ENCODE measurements at places on chromosomes 12 and 14.
A peak's percentile ranks its signal among the peaks of the same experiment; 100 is the strongest.

DNA sequence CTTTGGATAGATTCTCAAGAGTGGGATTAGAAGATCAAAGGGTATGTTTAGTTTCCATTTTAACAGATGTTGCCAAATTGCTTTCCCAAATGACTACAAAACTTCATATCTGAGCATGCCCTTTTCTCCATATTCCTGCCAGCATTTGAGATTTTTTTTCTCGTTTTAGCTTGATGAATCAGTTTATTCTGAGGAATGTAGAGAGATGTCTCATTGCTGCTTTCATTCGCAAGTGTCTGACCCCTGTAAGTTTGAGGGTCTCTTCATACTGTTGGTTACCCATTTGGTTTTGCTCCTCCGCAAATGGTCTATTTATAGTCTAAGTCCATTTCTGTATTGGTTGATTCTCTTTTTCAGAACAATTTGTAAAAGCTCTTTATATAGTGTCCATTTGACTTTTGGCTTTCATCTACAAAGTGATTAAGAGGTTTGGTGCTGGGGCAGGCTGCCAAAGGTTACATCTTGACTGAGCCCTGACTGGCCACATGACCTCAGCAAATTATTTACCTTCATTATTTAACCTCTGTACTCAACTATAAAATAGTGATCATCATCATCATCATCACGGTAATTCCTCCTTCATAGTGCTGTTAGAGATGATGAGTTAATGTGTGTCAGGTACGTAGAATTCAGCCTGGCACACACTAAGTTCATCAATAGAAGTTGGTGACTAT, 33.6 kb downstream of the HCAR2 start:
- DNase-seq = peak; percentile 33

GRCh38 chr14:95413289-95414215, 93.8 kb upstream of the CLMN start:
- DNase-seq = no peak

GRCh38 chr12:66117242-66117641, 13.3 kb downstream of the LLPH start:
- DNase-seq = no peak

DNA sequence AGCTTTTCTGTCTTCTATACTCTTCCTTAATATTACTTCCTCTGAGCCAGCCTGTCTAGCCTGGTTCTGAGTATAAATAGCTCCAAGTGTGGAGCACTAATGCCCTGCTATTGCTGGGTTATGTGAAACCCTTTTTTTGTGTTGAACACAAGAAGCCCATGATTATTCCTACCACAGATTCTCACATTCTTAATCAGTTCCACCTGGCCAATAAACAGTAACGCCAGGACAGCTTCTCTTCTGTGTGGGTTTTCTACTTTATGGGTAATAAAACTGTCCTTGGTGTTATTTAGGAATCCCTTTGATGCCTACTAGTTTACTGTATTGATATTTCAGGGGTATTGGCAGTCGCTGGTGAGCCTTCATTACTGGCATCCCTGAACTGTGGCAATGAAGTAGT, 48.9 kb upstream of the LRIG3 start:
- peak; percentile 17 for DNase-seq

- DNase-seq = no peak
Measured at GRCh38 chr12:105946493-105946901, 192.3 kb downstream of the NUAK1 start.

- DNase-seq = no peak
Measured at GRCh38 chr12:79933532-79934264, 1.2 kb downstream of the PPP1R12A start.

DNA sequence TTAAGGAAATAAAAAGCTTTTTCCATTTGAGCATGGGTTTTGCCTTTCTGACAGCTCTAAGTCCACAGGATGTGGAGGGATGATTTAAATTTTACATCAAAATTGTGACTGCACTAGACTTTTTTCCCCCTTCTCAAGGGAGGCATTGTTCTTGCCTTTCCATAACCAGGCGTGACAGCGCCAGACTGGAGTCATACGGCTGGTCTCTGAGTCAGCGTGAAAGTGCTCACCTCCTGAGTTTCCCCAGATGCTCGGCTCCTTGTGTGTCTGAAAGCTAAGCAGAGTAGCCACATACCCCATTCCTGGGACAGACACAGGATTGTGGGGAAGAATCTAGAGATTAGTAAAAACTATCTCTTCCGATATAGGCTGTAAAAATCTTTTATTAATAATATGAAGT, 43.1 kb downstream of the SOX5 start:
- DNase-seq = no peak

DNA sequence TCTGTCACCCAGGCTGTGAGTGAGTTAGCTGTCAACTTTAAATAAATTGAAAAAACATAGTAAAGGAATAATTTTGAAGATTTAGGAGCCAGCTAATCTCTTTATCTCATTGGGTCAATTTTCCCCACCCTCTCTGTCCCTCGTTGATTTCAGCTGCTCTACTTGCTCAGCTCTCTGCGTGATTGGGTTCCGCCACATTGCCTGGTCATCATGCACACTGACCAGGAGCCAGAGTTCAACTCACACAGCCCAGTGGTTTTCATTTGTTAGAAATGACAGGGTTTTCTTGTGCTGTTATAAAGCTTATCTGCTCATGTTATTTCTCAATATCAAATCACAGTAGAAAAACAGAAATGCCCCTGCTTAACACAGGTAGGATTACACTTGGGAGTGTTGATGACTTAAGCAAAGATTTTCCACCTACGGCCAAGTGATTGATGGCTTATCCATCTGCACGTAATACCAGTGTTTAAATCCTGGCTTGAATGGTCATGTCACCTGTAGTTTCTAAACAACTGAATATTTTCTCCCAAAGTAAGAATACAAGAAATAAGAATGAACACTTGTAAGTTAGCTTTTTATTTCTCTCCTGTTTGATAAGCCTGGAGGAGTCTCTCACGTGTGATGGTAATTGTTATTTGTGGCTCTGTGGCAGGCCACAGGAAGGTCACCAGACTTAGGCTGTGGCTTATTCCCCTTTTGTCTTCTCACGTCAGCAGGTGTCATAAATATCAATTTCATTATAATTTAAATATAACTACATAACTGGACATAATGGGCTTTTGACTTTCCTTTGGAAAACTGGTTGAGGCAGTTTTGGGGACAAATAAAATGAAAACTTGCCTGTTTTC, 367.2 kb upstream of the DDHD1 start:
- DNase-seq = no peak

DNA sequence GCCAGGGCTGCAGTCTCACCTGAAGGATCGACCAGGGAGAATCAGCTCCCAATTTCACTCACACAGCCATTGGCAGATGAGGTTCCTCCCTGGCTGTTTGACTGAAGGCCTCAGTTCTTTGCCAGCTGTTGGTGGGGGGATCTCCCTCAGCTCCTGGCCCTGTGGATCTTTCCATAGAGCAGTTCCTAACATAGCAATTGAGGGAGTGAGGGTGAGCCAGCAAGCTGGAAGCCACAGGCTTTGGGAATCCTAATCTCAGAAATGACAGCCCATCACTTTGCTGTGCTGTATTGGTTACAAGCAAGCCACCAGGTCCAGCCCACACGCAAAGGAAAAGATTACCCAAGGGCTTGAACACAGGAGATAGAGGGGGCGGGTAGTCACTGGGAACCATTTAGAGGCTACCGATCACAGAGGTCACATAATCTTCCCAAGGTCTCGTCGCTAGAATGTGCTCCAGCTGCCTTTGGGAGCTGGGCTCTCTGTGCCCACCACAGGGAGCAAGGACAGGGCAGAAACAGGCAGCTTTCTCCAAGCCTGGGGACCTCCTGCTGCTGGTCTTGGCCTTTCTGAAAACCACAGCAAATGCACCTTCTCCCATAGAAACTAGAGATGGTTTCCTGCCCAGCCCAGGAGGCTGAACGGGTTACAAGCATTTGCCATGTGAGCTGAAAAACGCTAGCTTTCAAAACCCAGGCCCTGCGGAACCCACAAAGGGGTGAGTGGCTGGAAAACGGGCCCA, 4.6 kb upstream of the OTUB2 start:
- DNase-seq = no peak

GRCh38 chr14:59705866-59706265, 129.3 kb upstream of the CCDC175 start:
- DNase-seq = no peak

DNA sequence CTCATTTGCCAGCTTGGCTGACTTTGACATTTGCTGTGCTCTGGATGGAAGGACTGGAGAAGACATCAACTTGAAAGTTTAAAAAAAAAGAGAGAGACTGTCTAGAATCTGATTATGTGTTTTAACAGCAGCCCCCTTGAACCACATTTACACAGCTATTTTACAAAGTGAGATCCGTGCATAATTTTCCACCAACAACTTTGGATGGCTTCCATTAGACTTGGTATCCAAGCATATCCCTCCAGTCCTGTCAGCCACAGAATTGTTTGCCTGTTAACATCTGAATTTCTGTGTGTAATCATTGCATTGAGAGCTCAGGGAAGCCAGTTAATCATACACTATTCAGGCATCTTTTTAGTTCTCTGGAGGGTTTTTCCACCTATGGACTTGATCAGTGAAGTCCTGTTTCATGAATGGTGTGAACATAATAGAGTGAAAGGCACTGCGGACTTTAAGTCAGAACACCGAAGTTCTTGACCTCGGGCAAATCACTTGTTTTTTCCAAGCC, 93.7 kb downstream of the SAMD4A start:
- DNase-seq = no peak

DNA sequence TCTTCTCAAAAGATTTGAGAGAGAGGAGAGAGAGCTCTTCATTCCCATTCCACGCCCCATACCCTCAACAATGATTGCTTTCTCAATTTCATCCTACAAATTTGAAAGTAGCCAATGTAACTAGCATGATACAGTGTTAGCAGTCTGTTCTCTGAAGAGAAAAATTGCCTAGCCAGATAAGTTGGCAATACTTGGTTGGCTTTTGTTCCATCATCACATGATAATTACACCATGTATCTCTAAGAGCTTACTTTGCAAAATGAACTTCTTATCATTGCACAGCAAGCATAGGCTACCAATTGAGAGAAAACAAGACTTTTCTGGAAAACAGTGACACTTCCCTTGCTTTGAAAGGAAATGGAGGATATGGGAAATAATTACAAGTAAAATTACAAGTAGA, 68.9 kb downstream of the FSCB start:
- no peak for DNase-seq

DNA sequence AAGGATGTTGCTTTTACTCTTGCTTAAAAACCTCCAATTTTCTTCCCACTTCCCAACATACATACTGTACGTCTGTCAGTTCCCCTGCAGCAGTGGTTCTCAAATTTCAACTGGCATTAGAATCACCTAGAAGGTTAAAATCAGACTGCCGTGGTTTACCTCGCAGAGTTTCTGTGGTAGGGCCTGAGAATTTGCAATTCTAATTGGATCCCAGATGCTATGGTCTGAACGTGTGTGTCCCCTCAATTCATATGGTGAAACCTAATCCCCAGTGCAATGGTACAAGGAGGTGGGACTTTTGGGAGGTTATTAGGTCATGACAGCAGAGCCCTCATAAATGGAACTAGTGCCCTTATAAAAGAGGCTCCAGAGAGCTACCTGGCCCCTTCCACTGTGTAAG, 226.9 kb downstream of the CRADD start:
- no peak for DNase-seq

GRCh38 chr14:85306024-85306423, 223.9 kb upstream of the FLRT2 start:
- no peak for DNase-seq

DNA sequence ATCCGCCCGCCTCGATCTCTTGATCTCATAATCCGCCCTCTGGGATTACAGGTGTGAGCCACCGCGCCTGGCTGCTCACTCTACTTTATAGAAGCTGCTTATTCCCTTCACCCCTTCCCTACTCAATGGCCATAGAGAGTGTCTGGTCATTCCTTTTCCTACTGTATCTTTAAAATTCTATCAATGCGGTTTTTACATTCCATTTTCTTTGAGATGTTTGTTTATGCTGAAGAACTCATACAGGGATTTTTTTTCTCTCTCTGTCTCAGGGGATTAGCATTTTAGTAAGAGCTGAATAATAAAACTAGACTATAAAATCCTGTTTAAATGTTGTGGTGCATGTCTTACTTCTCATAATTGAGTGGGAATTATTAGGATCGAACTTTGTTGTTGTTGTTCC, 218.6 kb upstream of the FOXN3 start:
- no peak for DNase-seq

DNA sequence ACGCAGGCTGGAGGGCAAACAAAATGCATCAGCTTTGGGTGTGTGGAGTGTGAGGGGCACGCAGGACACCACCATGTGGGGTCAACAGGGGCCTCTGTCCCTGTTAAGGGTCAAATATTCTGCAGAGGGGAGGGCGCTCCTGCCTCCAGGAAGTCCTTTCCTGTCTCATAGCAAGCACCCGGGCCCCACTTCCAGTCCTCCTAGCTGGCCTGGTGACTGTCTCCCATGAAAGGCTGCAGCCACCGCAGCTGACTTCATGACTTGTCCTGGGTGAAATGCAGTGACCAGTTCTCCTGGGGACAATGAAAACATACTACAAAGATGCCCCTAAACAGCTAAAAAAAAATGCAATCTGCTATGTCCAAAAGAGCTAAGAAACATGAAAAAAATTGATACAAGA, 53.6 kb downstream of the LGMN start:
- no peak for DNase-seq

DNA sequence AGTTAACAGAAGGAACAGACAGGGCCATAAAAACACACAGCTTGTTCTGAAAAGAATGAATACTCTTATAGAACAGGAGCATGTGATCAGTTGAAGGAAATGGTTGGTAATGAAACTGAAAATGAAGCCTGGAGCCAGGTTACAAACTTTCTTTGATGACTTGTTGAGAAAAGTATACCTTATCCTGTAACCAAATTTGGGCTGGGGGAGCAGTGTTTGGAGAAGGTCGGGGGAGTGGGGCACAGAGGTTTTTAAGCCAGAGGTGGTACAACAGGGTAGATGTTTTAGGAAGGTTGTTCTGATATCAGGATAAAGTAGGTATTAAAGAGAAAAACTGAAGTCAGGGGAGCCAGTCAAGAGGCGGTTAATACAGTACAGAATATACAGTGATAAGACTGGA, 8.2 kb downstream of the GOLT1B start:
- DNase-seq = no peak

- DNase-seq = no peak
Measured at GRCh38 chr14:35244542-35244941, 47.6 kb upstream of the PSMA6 start.

- DNase-seq = no peak
Measured at GRCh38 chr14:92461891-92462290, 51.7 kb upstream of the RIN3 start.

GRCh38 chr14:91350813-91351511, 66.7 kb downstream of the CCDC88C start:
- DNase-seq = no peak

DNA sequence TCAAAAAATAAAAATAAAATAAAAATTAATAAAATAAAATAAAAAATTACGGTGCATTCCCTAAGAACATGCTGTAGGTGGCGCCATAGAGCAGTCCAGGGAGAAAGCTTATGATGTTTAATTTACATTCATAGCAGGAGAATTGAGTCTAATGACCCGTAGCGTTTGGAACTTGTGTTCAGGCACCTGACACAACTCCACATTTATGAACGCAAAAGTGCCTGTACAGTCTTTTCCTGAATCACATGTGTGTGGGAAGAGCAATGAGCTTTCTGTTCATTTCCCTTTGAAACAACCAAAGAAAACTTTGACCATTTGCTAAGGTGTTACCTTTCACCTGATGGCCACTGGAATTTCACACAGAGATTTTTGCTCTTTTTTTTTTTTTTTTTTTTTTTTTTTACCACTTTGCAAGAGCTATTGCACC, 60.6 kb upstream of the KCNA1 start:
- DNase-seq = no peak

- DNase-seq = no peak
Measured at GRCh38 chr14:38502239-38502638, 246.3 kb upstream of the CLEC14A start.

Data from AG09309 (cell line).